Cerebellar nuclear complex (tissue), 1 donor: ENCODE measurements at places on chromosomes 11 and 22.
A peak's percentile ranks its signal among the peaks of the same experiment; 100 is the strongest.

DNA sequence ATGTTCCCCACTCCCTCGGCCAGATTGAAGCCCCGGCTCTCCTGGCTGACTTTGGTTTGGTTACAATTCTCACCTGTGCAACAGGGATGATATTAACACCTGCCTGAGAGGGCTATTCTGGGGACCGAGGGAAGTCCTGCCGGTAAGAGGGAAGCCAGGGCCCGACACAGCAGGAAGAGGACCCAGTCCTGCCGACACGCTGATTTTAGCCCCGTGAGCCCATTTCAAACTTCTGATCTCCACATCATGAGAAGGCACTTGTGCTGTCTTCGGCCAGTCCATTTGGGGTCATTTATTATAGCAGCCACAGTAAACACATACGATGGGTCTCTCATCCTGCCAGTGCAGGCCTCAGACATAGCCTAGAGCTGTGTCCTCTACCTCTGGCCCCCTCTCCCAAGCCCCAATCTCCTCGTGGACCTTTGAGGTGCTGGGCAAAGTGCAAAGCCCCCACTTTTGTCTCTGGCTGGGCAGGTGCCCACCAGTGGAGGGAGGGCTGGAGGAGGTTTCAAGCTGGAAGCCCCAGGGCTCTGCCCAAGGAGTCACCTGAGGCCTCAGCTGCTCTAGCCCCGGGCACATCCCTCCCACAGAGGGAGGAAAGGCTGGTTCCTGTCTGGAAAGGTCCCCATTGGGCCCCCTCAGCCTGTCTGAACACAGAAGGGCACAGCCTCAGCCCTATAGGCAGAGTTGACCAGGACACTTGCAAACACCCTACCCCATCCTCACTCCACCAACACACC is 59.1 kb upstream of the FGF3 start:
- DNase-seq, result no peak

- DNase-seq, result no peak
Observed at GRCh38 chr11:74380746-74381439, 17.3 kb downstream of the PGM2L1 start.

DNA sequence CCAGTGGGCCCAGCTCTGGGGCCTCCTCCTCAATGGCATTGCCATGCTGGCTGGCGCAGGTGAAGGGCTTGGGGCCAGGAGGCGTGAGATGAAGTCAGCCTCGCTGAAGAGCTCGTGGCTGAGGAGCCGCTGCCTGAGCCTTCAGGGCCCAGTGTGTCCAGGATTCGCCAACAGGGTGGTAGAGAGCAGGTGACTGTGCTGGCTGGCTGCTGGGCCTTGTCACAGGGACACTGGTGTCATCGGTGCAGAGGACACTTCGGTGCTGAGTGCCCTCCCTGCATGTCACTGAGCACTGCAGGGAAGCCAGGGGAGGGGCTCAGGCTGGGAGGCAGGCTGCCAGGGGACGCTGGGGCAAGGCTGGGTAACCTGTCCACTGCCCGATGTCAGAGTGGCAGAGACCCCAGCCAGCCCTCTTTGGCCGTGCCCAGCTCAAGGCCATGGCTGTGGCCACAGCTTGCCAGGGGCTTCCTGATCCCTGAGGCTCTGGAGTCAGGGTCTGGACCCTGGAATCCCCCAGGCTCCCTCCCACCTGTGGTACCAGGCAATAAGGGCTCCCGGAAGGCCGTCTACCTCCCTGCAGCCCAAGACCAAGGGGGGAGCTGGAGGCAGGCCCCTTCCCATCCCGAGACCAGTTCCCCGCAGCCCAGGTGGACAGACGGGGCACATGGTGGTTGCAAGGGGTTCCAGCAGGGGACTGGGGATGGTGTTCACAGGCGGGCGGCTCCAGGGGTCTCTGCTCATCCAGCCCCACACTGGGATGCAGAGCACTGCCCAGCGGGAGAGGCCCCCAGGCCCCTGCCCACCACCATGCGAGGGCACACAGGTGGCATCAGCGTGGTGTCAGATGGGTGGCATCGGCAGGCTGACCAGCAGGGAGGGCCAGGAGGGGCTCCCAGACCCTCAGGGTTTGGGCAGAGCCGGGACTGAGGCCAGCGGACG is 63.9 kb downstream of the ARFGAP3 start:
- no peak for DNase-seq

DNA sequence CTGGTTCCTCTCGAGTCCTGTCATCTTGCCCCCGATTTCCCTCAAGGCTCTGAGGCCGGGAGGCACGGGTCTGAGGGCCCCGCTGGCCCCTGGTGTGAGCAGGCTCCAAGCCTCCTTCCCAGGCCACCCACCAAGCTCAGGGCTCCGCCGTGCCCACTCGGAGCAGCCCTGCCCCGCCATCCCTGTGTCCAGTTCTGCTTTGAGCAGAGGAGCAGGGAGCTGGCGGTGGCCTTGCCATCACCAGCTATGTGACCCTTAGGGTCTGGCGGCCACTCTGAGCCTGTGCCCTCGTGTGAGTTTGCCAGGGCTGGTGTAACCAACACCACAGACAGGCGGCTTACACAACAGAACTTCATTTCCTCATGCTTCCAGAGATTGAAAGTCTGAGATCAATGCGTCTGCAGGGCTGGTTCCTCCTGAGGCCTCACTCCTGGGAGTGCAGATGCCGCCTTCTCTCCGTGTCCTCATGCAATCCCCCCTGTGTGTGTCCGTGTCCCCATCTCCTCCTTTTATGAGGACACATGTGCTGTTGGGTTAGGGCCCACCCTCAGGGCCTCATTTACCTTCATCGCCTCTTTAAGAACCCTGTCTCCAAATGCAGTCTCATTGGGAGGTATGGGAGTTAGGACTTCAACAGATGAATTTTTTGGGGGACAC is 36.5 kb upstream of the CELSR1 start:
- DNase-seq, result no peak

- no peak for DNase-seq
Observed at GRCh38 chr11:112453601-112454577, 193.2 kb upstream of the PLET1 start.

GRCh38 chr11:93846411-93846810 is 4.0 kb downstream of the VSTM5 start:
- no peak for DNase-seq

DNA sequence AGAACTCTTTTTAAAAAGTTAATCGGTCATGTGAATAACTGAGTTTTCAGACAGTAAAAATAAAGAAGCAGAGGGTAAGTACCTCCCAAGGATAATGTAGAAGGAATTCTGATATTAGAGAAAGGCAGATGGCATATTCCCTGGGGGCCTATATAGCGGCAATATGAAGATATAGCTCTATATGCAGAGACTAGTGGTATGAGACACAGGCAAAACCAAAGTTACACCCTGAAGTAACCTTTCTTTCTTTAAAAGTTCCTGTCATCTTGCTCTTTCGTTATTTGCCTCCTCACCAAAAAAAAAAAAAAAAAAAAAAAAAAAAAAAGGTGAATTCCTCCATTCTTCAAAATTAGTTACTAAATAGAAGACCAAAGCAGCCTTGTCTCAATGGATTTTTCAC is 76.2 kb upstream of the ARHGAP32 start:
- no peak for DNase-seq

DNA sequence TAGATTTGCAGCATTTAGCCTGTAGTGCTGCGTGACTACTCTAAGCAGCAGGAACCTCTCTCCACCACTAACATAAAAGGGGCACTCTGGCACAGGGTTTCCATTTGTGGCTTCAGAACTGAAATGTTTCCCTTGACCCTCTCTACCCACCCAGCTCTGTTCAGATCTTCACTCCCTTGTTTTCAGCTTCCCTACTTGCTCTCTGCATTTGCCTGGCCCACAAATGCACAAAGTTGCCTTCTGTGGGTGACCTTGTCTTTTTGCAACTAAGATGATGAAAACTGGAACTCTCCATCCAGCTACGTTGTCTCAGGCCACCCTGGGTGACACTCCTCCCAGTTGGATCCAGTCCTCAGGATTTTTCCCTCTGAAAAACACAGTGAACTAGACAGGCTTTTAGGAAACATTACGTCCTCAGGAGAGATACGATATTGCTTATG is 19.8 kb upstream of the PSMA1 start:
- DNase-seq, result peak; percentile 52

GRCh38 chr11:130397780-130398179 is 30.6 kb downstream of the ADAMTS8 start:
- DNase-seq, result no peak

DNA sequence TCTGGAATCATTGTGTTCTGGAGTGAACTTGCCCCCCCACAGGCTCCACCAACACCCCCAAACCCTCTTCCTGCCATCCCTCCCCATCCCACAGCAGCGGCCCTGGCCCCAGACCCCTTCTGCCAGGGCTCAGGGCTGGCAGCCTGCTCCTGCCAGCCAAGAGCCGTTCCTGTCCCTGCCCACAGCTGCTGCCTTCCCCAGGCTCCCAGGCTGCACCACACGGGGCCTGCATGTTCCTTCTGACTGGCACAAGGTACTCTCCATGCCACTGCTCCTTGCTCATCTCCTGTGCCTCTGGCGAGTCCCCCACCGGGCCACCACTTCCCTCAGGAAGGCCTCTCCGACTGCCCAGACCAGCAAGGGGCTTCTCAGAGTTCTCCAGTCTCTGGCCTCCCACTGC is 4.9 kb downstream of the GP1BB start:
- DNase-seq, result no peak

- no peak for DNase-seq
Observed at GRCh38 chr22:49272546-49273125, 555.0 kb downstream of the BRD1 start.

GRCh38 chr11:11157185-11157584 is 195.9 kb downstream of the CSNK2A3 start:
- no peak for DNase-seq

DNA sequence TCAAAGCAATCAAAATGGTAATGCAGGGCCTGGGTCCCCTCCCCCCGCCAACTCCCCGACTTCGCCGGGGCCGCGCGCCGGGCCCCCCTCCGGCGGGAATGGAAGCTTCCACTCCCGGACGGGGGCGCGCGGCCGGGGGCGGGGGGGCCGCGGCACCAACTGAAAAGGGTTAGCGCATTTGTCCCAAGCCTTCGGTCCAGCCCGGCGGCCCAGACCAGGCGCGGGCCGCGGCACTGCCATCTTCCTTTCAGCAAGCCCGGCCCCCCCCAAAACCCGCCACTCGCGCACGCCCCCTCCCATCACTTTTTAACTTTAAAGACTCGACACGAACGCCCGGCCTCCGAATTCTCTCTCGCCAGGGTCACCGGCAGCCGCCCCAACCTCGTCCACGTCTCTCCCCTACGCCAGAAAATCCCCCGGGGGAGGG is 2.8 kb downstream of the PHF21B start:
- no peak for DNase-seq

DNA sequence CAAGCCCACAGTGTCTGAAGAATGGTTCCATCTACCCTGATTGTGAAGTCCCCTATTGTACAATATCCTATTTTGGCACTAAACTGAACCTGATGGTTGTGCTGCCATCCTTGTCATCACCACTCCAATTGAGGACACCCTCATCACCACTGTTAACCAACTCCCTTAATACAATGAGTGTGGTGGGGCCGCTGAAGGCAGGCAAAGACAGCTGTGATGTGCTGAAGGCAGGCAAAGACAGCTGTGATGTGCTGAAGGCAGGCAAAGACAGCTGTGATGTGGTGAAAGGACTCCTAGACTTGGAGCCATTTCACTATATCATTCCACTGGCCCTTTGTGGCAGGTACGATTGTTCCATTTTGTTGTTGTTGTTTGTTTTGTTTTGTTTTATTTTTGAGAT is 481.6 kb downstream of the SOX6 start:
- no peak for DNase-seq

DNA sequence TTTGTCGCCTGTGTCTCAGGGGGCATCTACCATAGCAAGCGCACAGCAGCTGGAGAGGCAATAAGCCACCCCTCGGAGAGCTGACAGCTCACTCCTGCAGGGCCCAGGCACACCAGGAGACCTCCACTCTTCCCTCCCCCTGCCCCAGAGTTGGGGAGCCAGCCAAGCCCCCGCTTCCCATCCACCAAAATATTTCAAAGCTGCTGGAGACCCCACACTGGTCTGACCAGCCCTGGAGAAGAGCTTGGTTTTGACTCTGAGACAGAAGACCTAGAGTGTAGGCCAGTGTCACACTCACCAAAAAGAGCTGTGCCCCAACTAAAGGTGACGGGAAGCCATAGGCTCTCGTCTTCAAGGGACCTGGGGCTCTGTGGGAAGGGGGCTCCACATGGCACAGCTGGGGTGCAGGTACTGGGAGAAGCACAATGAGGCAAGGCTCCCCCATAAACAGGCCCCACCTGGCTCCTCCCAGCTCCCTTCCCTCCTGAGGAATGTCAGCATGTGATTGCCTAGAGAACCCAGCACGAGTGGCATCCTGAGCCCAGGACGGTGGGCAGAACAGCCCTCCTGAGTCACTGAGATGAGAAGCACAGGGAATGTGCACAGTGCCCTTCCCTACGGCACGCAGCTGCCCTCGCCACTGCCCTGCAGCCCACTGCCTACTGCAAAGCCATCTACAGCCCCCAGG is 5.8 kb upstream of the GNAZ start:
- no peak for DNase-seq

GRCh38 chr11:119445850-119446249 is 22.9 kb upstream of the THY1 start:
- DNase-seq, result no peak
